Body of pancreas (tissue), 4 donors: ENCODE measurements at places on chromosomes 2 and 18.

DNA sequence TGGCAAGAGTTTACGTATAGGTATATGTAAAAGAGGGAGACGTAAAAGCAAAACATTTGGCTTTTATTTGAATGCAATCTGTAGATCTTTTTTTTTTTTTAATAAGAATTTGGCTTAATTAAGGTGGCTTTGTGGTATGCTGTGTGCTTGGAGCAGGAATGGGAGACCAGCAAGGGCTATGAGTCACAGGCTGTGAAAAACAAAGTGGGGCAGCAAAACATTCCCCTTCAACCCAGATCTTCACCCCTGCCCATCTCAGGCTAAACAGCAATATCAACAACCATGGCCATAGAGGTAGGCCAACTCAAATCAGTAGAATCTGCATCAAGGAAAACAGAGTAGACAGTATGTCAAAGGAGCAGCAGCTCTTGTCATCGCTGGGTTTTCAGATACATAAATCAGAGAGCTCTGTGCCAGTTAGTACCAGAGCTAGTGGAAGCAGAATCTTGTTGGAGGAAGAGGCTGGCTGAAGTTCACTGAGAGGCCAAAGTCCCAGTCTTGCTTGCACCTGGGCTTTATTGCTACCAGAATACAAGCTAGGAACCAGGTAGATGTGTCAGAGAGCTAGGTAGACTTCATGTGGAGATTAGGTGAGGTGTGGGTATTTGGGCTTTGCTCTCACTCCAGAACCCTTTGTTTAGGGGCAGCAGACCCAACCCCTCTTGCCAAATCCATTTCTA is 191.5 kb upstream of the FANCL start:
- DNase-seq = no peak

GRCh38 chr18:73254564-73254963 is 386.8 kb upstream of the NETO1 start:
- DNase-seq = no peak

- no peak for DNase-seq
Measured at GRCh38 chr2:180150606-180151005, 143.5 kb upstream of the CWC22 start.

DNA sequence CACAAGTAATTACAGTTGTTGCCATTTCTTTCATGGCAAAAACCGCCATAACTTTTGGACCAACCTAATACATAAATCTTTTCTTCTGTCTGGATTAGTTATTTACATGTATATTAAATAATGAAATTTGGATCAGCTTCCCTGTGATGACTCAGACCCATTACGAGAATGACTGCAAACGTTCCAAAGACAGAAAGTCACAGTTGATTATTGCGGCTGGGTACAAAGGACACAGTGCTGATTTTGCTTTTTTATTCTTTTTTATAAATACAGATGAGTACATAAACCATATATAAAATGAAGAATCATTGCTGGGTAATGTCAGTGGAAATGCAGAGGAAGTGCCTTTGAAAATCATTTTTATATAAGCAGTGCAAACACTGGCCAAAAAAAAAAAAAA is 126.2 kb downstream of the TWIST2 start:
- no peak for DNase-seq

DNA sequence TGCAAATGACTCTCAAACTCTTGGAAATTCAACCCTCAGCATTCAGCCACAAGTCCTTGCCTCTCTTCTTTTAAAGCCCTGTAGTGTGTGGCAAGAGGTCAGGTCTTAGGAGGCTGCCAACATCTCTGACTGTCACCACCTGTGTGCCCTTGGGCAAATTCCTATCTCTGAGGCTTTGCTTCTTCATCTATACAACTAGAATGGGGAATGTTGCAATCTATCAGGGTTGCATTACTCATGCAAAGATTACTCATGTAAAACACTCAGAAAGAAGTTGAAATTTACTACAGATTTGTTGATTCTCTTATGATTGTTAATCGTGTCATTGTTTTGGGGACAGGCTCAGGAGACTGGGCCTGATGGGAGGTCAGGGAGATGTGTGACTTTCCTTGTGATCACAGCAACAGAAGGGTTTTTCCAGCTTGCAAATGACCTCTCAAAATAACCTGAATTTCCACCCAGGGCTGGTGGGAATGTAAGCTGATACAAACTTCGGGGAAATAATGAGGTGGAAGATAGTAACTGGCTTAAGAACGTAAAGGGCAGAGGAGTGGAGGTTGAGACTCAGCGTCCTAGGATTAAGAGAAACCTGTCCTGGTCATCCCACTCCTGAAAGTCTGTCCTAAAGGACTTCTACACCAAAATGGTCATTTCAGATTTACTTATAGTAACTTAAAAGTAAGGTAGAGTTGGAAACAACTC is 32.1 kb upstream of the SIGLEC15 start:
- no peak for DNase-seq
